ENCODE measurements at places on chromosomes 3 and 15. TPM values are rescaled to one million over a fixed set of nuclear protein-coding genes. Genes with fewer than 3 reads are reported as not detected.

Gene IL20RB
- 1.9 TPM for total RNA-seq

Gene TMCC1
- total RNA-seq: 24.0 TPM

Gene ENTPD3
- total RNA-seq: 2.4 TPM

Gene ANKRD34C
- not detected for total RNA-seq

Gene ACAN
- total RNA-seq: not detected

Gene EIF1B
- 37.7 TPM for total RNA-seq

Data from subcutaneous adipose tissue (tissue), 4 donors.